ENCODE measurements at places on chromosomes 12 and 14. TPM values are rescaled to one million over a fixed set of nuclear protein-coding genes. Genes with fewer than 3 reads are reported as not detected.

DNA sequence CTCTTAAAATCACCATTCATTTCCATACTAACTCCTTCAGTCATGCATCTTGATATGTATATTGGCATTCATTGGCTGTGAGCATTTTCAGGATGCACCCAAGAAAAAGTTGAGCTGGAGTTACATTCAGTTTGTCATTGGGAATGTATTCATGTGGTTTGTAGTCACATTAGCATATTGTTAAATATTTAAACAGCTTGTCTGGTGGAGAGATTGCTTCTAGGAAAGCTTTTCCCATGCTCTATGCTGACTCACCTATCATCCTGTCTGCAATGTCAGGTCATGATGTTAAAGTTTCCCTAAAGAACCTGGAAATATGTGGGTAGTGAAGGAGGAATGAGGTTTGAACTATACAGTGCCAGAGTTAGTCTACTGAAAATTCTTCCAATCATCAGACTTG, 583.6 kb downstream of the GALC start:
- H3K36me3 ChIP-seq: no peaks in the 10 kb centered on the region
- H3K27me3 ChIP-seq: no peaks in the 10 kb centered on the region
- DNase-seq: no peak
- H3K4me3 ChIP-seq: no peak overlapping the region
- no peaks in the 10 kb centered on the region for H3K4me1 ChIP-seq
- H3K27ac ChIP-seq: no peak overlapping the region

GRCh38 chr12:83142914-83143313, 456.2 kb downstream of the TMTC2 start:
- no peaks in the 10 kb centered on the region for H3K27me3 ChIP-seq
- H3K4me1 ChIP-seq: peaks cover 2% of the 10 kb centered on the region
- no peak overlapping the region for H3K4me3 ChIP-seq
- H3K36me3 ChIP-seq: no peaks in the 10 kb centered on the region
- no peak for DNase-seq

- H3K27me3 ChIP-seq: no peaks in the 10 kb centered on the region
- H3K4me3 ChIP-seq: no peak overlapping the region
- H3K27ac ChIP-seq: no peak overlapping the region
- DNase-seq: no peak
- H3K36me3 ChIP-seq: no peaks in the 10 kb centered on the region
Observed at GRCh38 chr12:25480145-25480544, 72.9 kb downstream of the LMNTD1 start.

DNA sequence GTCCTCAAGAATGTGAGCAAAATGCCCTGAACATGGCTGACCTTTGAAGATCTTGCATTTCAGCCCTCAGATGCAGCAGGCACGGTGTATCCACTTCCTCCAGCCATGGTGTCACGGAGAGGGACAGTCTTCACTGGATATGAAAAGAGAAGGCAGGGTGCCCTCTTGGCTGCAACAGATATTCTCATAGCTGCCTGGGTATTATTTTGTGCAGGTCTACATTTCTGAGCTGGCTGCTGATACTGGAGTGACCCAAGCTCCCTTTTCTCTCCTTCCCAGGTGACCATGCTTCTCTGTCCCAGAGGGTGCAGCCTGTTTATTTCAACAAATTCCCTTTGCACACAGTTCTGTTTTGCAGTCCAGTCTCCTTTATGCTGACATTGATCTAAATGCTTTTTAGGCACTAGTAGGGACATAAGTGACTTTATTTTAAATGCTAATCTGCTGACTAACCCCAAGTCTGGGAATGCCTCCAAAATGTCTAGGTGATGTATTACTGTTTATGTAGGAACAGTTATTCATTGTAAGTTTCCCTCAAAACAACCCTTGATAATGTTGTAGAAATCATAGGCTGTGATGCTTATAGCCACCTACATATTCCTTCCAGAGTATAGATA, 17.4 kb upstream of the PYGL start:
- no peak overlapping the region for H3K27ac ChIP-seq
- H3K4me3 ChIP-seq: no peak overlapping the region
- H3K4me1 ChIP-seq: no peaks in the 10 kb centered on the region
- H3K36me3 ChIP-seq: no peaks in the 10 kb centered on the region
- H3K27me3 ChIP-seq: no peaks in the 10 kb centered on the region

DNA sequence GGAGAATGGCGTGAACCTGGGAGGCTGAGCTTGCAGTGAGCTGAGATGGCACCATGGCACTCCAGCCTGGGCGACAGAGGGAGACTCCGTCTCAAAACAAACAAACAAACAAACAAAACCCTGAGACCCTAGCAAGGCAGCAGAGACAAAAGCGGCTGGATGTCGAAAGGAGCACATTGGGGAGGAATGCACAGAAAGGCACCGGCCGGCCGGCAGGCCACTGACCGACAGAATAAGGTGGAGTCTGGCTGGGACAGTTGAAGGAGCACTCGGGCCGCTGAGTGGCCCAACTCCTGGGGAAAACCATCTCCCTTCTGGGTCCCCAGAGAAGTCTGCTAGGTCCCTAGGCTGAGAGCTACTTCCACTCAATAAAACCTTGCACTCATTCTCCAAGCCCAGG, 256.2 kb downstream of the KIF21A start:
- H3K4me3 ChIP-seq: no peak overlapping the region
- H3K36me3 ChIP-seq: no peaks in the 10 kb centered on the region
- no peak overlapping the region for H3K27ac ChIP-seq
- no peaks in the 10 kb centered on the region for H3K27me3 ChIP-seq

- H3K4me1 ChIP-seq: no peaks in the 10 kb centered on the region
- no peaks in the 10 kb centered on the region for H3K36me3 ChIP-seq
- no peak overlapping the region for H3K4me3 ChIP-seq
- H3K27ac ChIP-seq: no peak overlapping the region
- no peak for DNase-seq
Observed at GRCh38 chr14:71942904-71943694, 10.9 kb downstream of the RGS6 start.

DNA sequence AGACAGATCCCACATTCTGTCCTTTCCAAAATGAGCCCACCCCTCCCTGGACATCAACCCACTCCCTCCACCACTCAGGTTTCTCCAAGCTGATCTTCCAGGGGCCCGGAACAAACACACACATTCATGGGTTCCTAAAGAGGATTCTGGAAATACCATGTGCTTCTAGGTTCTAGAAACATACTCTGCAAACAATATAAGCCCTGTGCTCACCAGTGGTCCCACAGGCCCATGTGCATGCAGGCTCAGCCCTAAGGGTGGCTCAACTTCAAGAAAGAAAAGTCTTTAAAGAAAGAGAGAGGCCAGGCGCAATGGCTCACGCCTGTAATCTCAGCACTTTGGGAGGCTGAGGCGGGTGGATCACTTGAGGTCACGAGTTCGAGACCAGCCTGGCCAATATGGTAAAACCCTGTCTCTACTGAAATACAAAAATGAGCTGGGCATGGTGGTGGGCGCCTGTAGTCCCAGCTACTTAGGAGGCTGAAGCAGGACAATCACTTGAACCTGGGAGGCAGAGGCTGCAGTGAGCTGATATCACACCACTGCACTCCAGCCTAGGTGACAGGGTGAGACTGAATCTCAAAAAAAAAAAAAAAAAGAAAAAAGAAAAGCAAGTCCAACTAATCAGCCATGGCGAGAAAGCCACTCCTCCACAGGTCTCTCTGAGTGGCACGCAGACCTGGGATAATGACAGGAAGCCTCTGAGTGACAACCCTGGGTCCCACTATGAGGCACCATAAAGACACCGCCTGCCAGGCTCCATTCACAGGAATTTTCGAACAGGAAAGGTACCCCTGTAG, 59.5 kb upstream of the PNMA1 start:
- no peak for DNase-seq
- H3K27me3 ChIP-seq: no peaks in the 10 kb centered on the region
- H3K27ac ChIP-seq: peak overlapping the region; percentile 35
- H3K4me3 ChIP-seq: no peak overlapping the region
- H3K4me1 ChIP-seq: peaks cover 86% of the 10 kb centered on the region
- peaks cover 5% of the 10 kb centered on the region for H3K36me3 ChIP-seq

SLC8A3 gene
- total RNA-seq: 0.57 TPM
